ENCODE measurements at places on chromosomes 7 and 10.

DNA sequence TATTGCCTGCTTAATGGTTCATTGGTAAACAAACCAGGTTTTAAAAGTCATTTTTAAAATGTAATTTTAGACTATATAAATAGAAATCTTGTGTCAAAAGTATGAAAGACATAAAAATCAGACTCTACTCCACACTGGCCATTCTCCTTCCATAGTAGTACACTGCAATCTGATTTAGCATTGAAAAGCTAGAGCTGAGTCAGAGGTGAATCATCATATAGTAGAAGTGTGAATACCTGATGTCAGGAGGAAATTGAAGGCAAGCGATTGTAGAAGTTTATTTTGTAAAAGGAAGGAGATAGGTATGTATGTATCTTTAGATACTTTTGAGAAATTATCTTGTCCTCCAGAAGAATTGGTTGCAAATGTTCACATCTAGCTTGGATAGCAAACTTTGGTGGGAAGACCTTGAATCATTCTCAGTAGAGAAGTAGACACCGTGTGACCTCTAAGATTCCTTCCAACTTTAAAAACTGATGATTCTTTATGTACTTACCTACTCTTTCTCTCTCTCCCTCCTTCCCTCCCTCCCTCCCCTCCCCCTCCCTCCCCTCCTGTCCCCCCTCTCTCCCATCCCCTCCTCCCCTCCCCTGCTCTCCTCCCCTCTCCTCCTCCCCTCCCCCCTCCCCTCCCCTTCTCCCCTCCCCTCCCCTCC lies 88.1 kb downstream of the BTAF1 start:
- DNase-seq, result no peak

GRCh38 chr7:73342645-73343044 lies 14.7 kb downstream of the FKBP6 start:
- no peak for DNase-seq

GRCh38 chr10:34792881-34793280 lies 22.2 kb downstream of the PARD3 start:
- DNase-seq, result no peak

DNA sequence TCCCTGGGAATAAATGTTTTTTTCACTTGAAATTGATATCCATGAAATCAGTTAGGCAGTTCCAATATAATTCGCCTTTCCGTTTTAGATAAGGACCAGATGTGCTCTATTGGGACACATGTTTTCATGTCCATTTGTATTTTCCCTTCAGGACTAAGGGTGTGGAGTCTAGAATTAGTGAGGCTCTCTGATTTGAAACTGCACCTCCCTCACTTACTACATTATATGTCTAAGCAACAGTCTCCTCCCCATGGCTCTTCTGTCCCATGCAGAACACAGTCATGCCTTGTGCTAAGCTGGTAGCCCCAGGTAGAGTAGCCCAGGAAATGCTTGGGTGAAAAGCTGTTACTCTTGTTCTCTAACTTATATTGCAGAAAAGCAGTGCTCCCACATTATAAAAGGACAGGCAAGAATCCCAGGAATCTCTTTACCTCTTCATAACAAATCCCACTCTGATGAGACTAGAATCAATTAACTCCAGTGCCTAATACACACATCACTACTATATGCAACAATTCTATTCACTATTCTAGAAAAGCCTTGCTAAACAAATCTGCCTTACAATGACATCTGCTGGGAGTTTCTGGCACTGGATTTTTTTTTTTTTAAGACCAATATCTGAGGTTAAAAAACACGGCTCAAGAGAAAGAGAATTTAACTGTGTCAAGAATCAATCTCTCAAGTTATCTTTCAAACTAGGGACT lies 293.9 kb downstream of the SNX13 start:
- DNase-seq, result no peak

DNA sequence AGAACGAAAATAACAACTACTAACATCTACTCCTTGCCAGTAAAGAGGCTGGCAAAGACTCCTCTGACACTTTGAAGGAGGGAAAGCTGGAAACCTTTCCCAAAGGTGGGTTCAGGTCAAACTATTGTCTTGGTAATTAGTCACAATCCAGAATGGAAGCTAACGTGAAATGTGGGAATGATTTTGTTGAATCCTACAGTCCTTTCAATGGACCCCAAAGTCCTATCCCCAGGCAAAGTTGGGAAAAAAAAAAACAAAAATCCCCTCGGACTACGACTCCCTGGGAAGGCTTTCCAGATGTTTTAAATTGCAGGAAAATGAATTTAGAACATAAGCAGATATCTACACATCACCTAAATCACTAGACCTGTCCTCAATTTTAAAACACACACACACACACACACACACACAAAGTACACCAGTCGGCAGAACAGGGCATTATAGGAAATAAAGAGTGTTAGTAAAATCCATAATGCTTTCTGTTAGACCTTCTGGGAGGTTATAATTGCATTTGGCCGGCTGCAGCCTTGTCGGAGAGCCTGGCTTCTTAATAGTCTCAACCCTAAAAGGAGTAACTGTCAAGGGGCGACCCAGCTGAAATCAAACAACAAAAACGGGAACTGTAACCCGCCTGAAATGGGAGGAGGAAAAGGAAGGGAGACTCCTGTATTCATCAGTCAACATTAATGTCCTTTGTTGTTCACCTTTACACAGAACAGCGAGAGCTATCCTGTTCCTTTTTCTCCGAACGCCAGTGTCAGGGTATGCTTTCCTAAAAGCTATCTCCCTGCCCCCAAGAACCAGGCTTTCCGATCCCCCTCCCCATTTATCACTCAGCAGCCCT lies 1.5 kb downstream of the DOCK4 start:
- DNase-seq, result no peak

GRCh38 chr10:26737730-26738129 lies 40.2 kb downstream of the PDSS1 start:
- no peak for DNase-seq

GRCh38 chr7:129741743-129742213 lies 130.3 kb downstream of the NRF1 start:
- DNase-seq, result no peak

- no peak for DNase-seq
Observed at GRCh38 chr10:118966850-118967125, 62.7 kb upstream of the NANOS1 start.

- no peak for DNase-seq
Observed at GRCh38 chr10:45198486-45199204, 116.8 kb downstream of the OR13A1 start.

DNA sequence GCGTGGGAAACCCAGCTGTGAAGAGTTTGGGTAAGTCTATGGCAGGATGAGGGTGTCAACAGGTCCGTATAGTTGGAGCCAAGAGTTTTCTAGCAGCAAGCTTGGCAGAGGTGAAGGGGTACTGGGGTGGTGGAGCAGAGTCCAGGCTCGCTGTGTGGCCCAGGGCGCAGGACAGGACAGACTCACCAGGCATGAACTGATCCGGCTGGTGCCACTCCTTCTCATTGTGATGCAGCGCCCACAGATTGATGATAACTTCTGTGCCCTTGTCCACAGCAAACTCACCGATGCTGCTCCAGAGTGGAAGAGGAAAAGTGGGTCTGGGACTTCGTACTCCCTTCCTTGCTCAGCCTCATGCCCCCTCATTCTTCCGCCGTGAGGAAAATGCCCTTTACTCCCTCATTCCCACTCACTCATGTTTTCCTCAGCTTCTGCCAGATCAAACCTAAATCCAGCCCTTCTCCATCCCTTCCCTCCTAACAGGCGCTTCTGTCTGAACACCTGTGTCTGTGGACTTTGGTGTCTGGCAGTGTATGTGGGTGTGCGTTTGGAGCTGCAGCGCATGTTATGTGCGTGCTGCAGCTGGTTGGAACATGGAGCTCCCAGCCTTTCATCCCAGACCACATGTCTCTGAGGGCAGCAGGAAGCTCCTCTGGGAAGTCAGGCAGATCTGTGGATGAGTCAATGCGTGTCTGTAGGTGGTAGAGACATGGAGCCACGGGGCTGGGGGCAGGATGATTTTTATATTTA lies 5.7 kb downstream of the CYP17A1 start:
- no peak for DNase-seq

DNA sequence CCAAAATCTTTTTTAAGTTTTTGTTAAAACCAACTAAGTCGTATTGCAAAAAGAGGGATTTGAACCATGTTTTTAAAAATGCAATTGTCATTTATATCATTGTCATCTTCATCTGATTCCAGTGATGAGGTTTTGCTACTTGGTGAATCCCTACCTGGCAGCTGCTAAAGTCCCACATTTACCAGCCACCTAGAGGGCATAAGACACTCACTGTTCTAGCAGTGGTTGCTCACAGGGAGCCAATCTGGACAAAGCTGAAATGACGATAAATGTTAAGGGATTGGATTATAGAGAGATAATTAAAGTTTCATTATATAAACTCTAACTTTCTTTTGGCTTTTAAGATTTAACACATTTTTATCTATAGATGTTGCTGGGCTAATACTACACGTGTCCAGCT lies 18.7 kb downstream of the KIFBP start:
- no peak for DNase-seq

DNA sequence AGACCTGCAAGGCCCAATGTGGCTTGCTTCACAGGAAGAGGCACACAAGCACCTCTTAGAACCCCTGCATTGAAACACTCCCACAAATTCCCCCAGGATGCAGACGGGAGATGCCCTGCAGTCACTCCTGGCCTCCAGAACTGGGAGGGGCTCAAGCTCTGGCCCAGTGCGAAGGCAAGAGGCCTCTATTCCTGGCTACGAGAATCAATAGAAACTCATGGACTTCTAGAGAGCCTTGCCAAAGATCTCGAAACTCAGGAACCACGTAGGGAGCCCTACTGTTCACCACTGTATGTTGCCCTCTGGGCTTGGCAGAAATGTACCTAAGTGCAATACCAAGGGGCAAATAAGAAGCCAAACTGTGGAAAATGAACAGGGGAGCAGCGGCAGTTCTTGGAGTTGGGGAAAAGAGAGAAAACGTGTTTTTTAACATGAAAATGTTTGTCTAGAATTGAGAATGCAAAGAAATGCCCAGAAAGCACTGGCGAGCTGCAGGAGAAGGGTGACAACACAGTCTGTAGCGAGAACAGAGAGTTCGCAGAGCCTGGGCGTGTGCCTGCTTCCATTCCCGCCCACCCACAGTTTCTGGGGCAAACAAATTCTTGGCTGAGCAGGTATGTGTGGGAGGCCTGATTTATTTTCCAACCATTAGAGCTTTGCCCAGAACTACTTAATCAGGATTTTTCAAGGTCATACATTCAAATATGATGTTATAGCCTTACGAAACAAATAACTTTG lies 260.5 kb upstream of the KLF14 start:
- DNase-seq, result no peak

- DNase-seq, result no peak
Observed at GRCh38 chr10:75201793-75202307, 8.7 kb upstream of the VDAC2 start.

DNA sequence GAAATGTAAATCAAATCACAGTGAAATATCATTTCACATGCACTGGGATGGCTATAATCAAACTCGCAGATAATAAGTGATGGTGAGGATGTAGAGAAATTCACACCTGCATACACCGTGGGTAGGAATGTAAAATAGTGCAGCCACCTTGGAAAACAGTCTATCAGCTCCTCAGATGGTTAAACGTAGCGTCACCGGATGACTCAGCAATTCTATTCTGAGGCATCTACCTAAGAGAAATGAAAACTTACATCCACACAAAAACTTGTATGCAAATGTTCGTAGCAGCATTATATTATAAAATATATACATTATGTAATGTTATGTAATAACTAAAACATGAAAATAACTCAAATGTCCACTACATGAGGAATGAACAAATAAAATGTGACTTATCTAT lies 38.9 kb downstream of the SH3PXD2A start:
- DNase-seq, result no peak

GRCh38 chr7:159070431-159071148 lies 74.1 kb downstream of the VIPR2 start:
- DNase-seq, result no peak

DNA sequence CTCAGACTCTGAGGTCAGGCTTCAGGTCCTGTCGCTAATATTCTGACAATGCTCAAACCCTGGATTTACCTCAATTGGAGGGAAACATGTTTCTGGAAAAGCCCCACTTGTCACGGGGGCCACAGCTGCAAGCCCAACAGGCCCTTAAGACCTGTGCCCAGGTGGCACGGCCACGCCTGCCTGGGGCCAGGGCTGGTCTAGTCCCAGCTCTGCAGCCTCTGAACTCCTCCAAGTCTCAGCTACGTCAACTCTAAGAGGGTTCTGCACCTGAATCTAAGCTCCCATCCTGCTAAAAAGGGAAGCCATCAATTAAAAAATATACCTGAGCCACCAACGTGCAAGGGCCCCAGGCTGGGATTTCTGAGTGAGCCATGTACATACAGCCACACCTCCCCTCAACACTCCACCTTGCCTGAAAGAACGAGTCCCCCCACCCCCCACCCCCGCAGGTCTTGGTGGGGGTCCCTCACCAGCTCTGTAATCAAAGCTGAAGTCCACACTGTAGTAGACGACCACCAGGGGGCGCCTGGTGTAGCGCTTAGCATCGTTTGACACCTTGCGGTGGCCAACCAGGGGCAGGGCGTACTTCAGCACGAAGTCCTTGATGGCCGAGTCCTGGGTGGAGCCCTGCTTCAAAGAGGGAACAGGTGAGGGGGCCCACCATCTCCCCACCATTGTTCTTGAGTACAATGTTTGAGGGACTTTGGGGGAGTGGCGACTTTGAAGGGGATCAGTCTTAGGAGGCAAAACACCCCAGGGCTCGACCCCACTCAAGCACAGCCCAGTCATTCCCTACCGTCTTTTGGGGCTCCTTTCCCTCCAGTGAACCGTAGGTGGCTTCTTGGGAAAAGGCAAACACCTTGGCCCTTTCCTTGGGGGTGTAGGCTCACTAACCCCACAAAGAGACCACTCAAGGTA lies 22.6 kb downstream of the PDIA4 start:
- peak; percentile 63 for DNase-seq

- no peak for DNase-seq
Observed at GRCh38 chr7:112292162-112292561, 85.7 kb downstream of the ZNF277 start.

DNA sequence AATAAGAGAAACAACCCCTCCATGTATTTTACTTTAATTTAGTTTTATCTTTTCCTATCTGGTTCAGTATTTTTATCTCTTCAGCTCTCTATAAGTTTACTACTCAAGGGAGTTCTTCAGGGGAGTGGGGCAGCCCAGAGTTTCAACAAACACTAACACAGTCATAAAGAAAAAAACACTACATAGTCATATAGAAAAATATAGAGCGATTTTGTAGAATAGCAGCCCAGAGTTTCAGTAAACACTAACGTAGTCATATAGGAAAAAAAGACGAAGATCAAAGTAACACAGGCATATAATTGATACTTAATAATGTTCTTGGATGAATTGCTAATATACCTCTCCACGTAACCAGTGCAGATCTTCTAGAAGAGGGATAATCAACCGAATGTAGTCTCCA lies 54.7 kb downstream of the PON1 start:
- DNase-seq, result no peak

DNA sequence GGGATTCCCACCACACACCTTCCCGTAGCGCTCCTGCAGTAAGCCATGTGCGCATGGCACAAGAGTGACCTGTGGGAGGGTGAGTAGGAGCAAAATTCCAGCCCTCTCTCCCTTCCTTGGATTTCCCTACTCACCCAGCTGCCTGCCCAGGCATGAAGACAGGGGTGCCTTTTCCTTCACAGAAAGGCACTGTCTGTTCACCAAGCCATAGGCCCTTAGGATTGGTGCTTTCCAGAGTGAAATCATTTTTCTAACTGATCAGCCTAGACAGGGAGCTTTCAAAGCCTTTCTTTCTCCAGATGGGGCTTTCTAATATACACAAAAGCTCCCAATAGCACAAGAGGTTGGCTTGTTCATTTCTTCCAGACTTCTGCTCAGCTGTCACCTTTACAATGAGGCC lies 79.7 kb downstream of the CTTNBP2 start:
- no peak for DNase-seq

GRCh38 chr10:37479469-37479868 lies 354.1 kb downstream of the ANKRD30A start:
- DNase-seq, result no peak

- no peak for DNase-seq
Observed at GRCh38 chr7:2231992-2232765, 566 bp downstream of the MAD1L1 start.

Measured in activated CD8-positive, alpha-beta memory T cell treated with anti-CD3 and anti-CD28 coated beads for 1 hour (primary cell).